Dermis microvascular lymphatic vessel endothelial cell (primary cell): ENCODE measurements at places on chromosomes 6 and 20.

- no peak for DNase-seq
Measured at GRCh38 chr20:34491226-34491931, 24.8 kb upstream of the DYNLRB1 start.

GRCh38 chr6:149248693-149249369 is 68.7 kb upstream of the TAB2 start:
- no peak for DNase-seq

GRCh38 chr6:133699741-133700385 is 189.1 kb upstream of the TCF21 start:
- no peak for DNase-seq

GRCh38 chr6:20866036-20866435 is 331.8 kb downstream of the CDKAL1 start:
- no peak for DNase-seq

DNA sequence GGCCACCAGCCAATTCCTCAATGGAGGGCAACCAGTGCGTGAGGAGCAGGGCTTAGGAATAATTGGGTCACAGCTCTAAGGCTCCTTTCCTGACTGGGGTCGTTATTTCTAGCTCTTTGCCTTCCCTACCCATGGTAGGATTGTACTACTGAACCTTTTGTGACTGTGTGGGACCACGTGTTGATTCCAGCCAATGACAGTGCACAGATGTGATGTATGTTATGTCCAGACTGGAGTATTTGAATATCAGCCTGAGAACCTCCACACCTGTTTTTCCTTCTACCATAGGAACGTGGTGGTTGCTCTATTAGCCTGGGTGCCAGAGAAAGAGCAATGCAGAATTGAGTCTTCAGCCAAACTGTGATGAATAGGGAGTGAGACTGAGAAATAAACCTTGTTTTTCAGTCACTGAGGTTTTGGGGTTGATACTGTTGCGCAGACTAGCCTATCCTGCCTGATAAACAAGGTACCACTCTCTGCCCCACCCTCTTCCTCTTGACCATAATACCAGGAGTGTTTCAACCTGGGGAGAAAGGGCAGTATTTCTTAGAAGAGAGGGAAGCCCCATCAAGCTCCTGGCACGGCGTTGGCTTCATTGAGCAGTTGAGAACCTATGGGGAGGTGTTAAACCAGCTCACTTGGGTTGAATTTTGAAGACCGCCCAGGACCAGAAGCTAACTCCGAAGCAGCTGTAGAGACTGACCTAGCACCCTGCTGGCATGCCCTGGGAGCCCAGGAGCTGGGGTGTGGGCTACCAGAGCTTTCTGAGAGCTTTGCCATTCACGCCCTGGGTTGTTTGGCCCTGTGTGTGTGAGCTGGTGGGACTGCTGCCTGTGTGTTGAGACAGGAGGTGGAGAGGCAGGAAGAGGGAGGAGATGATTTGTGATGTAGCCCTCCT is 105.5 kb upstream of the BACH2 start:
- no peak for DNase-seq

GRCh38 chr6:24154121-24154520 is 28.1 kb downstream of the NRSN1 start:
- DNase-seq: no peak

GRCh38 chr6:47306887-47307286 is 2.8 kb downstream of the TNFRSF21 start:
- DNase-seq: peak; percentile 15

DNA sequence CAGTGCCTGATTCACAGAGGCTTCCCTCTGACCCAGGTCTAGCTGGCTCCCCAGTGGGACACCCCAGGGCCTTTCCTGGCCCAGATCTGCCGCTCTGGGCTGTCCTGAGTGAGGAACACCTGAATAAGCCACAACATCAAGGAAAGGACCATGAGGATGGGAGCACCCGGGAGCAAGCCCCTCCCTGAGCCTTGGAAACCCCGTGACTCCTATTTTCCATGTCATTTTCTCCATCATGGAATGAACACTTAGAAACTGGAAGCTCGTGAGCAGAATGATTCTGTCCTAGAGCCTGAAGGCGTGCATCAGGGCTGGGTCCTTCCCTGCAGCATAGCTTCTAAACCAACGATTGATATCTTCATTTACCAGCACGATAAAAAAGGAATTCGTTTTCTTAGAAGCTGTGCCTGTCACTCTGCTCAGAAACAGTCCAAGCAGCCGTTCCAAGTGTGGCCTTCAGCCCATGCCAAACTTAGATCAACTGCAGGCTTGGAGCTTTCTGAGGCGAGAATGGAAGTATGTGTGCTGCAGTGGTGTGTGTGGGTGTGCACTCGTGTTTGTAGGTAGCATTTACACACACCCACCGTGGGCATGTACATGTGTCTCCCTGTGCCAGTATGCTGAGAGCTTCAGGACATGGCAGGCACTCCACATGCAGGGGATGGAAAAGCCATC is 83.2 kb upstream of the FOXC1 start:
- DNase-seq: no peak

DNA sequence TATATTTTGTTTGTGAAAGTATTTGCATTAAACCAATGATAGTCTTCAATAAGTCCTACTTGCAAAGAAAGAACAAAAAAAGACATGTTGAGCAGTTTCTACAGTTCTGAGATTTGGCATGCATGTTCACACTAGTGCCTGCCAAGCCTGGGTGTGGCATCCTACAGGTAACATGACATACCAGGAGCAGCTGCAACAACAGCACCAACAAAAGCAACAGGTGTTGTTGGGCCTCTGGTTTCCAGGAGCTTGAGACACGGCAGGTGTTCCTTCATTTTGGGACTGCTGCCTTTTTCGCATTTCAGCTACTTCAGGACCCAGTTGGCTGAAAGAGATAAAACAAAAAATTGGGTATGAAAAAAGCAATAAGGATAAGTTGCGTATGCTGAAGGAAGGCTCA is 41.2 kb upstream of the MTRF1L start:
- no peak for DNase-seq

- no peak for DNase-seq
Measured at GRCh38 chr6:157398151-157398550, 17.2 kb downstream of the ZDHHC14 start.

GRCh38 chr6:9621276-9621675 is 793.6 kb downstream of the TFAP2A start:
- no peak for DNase-seq

DNA sequence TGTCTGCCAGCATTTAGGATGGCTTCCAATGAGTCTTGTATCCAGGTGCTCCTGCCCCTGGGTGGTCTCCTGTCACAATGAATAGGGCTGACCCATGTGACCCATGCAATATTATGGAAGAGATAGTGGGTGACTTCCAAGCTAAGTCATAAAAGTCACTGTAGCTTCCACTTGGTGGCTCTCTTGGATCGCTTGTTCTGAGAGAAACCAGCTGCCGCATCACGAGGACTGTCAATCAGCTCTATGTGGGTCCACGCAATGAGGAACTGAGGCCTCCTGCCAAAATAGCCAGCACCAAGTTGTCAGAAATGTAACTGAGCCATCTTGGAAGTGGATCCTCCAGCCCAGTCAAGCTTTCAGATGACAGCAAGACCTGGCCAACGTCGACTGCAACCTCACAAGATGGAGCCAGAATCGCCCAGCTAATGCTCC is 14.9 kb upstream of the MATN4 start:
- peak; percentile 56 for DNase-seq

DNA sequence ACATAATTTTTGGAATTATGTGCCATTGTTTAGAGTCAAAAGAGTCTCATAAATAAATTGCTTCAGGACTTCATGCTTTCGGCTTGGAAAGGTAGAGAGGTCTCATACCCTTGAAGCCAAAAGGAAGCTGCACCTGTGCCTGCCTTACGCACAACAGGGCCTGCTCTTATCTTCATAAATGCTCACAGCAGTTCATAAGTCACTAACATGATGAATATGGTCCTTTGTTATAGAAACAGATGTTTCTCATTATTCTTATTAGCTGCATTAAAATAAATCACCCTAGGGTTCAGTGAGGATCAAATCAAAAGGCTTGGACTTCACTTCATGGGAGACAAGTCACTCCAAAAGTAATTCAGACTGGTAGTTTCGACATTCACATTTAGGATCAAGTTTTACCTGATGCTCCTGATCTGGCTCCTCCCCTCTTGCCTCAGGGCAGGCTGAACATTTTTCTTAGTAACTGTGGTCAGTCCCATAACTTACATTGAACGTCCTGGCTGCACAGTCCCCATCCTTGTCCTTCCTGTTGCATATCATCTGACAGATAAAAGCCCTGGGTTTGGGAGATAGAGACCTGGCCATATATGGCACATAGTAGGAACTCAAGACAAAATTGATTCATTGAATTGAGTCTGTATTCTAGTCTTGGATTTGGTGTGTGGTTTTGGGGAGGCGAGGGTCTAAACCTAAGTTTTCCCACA is 20.7 kb upstream of the SH3BGRL2 start:
- no peak for DNase-seq

GRCh38 chr6:163287626-163288025 is 126.9 kb upstream of the QKI start:
- DNase-seq: no peak

DNA sequence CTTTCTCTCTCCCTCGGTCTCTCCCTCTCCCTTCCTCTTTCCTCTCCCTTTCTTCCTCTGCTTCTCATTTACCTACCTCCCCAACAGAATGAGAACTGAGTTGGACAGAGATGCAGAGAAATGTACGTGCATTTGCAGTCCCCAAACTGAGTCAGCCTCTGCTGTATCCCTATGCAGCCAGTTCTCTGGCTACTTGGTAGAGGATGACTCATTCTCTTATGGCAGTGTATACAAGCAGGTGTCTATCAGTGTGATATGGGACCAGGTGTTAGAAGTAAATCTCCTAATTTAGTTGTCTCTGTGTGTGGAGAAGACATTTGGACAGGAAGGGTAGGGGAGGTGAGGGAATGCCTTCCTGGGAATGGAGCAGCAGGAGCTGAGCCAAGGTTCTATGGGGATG is 470.8 kb downstream of the CD109 start:
- peak; percentile 16 for DNase-seq

- no peak for DNase-seq
Measured at GRCh38 chr20:46563170-46563859, 12.9 kb upstream of the OCSTAMP start.

DNA sequence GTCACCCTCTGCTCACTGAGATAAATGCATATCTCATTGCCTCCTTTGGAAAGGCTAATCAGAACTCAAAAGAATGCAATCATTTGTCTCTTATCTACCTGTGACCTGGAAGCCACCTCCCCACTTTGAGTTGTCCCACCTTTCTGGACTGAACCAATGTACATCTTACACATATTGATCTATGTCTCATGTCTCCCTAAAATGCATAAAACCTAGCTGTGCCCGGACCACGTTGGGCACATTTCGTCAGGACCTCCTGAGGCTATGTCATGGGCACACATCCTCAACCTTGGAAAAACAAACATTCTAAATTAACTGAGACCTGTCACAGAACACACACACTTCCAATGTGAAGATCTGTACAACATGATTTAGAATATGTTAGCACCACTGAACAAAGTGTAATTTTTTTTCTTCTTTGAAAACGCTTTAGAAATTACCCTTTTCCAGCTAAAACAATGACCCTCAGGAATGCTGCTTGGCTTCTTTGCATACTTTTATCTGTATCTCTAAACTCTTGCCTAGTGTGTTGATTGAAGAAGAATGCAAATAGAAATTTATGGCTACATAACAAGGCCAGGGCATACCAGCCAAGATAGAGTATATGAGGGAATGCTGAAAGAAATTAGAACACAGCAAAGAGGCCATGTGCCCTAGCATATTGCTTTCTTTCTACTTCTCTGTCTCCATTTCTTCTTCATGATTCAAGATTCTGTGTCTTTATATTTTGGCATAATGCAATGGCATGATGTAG is 84.6 kb upstream of the DST start:
- DNase-seq: no peak

- peak; percentile 87 for DNase-seq
Measured at GRCh38 chr6:3176562-3177355, 19.4 kb upstream of the TUBB2A start.

DNA sequence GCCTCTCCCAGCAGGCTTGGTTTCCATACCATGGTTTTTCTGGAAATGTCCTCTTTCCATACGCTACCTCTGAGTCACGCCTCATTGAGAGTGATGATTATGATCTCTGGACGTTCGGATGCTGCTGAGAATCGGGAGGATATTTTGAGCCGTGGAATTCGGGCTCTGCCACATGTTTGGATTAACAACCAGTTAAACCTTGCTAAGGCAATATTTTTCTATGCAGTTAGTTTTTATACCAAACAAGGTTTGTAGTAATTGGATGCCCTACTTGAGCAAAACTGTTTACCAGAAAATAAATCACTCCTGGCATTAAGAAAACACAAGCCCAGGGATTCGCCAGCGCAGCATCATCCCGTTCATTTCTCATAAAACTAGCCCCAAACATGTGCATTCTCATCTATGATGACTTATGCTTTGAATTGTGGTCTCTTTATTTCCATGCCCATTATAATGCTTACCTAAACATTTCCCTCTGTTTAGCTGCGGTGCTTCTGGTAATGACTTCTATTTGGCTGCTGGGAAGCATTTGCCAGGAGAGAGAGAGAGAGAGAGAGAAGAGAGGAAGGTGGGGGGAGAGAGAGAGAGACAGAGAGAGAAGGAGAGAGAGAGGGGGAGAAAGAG is 198.9 kb downstream of the CLIC5 start:
- DNase-seq: no peak

DNA sequence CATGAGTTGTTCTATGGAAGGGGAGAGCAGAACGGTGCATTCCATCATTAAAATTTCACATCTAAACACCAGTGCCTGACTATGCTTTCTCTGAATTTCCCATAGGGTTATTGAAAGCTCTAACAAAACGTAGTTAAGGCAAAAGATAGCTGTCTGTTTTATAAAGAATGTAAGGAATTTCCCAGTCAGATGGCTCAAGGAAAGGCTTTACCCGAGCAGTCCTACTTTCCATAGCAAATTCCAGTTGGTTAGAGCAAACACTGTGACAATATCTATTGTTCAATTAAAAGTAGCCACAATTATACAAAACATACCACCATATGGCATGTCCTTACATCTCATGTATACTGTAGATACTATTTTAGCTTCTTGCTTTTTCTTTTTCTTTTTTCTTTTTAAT is 1059.5 kb upstream of the FLRT3 start:
- no peak for DNase-seq
